Ureter (tissue), 1 donor: ENCODE measurements at places on chromosomes 2 and 18.

DNA sequence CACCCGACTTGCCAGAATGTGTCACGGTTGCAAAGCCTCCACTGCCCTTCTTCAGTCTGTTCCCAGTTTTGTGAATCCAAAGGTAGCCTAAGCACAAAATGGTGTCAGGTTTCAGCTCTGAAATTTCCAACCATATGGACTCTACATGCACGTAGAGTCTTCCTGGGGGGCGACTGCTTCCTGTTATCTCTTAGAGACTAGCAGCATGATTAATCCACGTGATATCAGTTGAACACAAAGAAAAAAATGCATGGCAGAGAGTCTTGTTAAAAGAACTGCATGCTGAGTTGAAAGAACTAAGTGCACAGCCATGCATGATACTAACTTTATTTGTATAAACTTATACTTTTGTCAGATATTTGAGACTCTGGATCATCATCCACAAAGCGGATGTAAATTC, 404.4 kb downstream of the SOCS6 start:
- no peak for DNase-seq

DNA sequence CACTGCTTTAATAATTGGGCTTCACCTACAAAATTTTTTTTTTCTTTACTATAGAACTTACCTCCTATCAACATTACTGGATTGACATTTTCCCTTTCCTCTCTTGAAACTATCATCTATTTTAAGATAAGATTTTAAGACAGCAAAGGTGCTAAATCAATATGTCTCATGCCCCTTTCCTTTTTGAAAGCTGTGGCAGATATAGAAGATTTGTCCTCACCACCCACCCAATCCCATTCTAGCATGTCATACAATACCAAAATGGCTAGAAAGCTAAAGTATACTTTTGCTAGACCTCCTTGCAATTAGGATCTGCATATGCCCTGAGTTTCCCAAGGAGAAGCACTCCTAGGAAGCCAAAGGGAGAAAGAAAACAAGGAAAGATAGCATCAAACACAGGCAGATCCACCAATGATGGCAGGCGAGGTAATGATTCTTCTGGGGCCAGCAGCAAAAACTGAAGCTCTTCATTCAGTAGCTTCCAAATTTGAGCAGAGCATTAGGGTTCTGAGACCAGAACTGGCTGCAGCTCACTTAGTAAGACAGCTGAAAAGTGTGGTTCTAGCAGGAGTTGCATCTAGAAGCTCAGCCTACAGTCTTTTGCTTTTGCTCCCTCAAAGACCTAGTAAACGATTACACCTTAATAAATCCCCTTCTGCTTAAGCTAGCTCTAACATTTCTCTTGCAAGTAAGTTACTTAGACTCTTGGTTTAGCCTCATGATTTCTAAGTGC, 242.1 kb downstream of the ZEB2 start:
- no peak for DNase-seq

DNA sequence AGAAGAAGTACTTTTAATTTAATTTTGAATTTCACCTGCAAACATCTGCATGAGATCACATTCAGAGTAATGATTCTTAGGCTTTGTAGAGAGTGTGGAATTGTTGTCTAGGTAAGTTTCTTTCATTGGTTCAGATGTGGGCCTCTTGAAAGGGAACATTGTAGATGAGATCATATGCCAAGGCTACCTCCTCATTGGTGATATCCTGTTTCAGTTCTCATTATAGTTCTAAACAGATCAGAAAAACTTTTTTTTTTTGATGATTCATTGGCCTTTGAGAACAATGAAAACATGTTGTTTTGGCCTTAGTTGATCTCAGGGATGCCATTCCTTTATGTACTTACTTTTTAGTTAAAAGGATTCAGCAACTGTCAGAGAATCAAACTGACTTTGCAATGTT, 44.5 kb downstream of the EML6 start:
- no peak for DNase-seq

- no peak for DNase-seq
These were observed 50.2 kb upstream of the MRPL33 start for GRCh38 chr2:27721335-27721734.

DNA sequence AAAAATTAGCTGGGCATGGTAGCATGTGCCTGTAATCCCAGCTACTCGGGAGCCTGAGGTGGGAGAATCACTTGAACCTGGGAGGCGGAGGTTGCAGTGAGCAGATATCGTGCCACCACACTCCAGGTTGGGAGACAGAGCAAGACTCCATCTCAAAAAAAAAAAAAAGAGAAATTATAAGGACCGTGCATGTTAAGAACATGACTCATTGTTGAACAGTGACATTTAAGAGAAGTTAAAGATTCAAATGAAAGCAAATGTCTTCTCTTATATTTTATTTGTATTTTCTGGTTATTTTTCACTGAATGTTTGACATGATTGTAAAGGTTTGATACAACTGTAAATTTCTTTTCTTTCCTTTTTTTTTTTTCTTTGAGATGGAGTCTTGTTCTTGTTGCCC, 69.6 kb downstream of the APLF start:
- no peak for DNase-seq

DNA sequence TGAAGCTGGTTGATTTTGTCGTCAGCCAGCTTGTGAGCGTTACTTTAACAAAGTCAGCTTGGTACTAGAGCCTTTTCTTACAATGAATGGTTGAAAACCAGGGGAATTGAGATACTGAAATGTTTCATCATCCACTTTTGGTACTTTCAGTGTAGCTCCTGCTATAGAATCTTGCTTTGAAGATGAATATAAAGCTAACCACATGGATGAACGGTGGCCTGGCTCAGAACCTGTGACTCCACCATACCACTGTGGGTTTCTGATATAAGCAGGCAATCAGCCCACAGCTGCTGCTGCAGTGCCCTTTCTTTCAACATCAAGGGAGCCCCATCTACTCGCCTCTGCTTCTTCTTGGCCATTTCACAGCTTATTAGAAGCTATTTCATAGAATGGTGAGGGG, 53.2 kb upstream of the GPR45 start:
- no peak for DNase-seq
